ENCODE measurements at places on chromosomes 7 and 10.

GRCh38 chr10:29039677-29040189, 249.1 kb upstream of the LYZL1 start:
- DNase-seq = peak; percentile 95

GRCh38 chr7:29971566-29972314, 17.9 kb downstream of the SCRN1 start:
- no peak for DNase-seq

GRCh38 chr7:134434701-134435100, 24.2 kb downstream of the AKR1B1 start:
- DNase-seq = no peak

- DNase-seq = no peak
Measured at GRCh38 chr10:130817046-130817624, 494.4 kb downstream of the TCERG1L start.

DNA sequence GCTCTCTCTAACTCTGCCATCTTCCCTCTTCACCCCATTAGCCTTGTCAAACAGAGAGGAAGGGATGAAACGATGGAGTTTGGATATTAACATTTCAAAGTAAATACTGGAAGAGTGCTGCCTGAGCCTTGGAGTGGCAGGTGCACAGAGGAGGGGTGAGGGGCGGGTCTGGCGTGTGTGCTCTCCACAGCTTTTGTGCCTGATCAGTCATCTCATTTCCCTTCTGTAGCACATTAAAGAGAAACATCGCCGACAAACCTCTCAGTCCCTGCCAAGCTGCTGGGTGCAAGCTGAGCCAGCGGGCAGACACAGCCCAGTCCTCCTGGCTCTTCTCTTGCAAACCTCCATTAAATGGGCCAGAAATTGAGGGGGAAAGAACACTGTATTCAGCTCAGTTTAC, 76.2 kb downstream of the SLIT1 start:
- DNase-seq = no peak

GRCh38 chr10:120656107-120656506, 195.1 kb upstream of the WDR11 start:
- no peak for DNase-seq

GRCh38 chr7:39528849-39529248, 37.4 kb upstream of the YAE1 start:
- DNase-seq = no peak

GRCh38 chr7:70627461-70627860, 504.5 kb upstream of the GALNT17 start:
- no peak for DNase-seq

DNA sequence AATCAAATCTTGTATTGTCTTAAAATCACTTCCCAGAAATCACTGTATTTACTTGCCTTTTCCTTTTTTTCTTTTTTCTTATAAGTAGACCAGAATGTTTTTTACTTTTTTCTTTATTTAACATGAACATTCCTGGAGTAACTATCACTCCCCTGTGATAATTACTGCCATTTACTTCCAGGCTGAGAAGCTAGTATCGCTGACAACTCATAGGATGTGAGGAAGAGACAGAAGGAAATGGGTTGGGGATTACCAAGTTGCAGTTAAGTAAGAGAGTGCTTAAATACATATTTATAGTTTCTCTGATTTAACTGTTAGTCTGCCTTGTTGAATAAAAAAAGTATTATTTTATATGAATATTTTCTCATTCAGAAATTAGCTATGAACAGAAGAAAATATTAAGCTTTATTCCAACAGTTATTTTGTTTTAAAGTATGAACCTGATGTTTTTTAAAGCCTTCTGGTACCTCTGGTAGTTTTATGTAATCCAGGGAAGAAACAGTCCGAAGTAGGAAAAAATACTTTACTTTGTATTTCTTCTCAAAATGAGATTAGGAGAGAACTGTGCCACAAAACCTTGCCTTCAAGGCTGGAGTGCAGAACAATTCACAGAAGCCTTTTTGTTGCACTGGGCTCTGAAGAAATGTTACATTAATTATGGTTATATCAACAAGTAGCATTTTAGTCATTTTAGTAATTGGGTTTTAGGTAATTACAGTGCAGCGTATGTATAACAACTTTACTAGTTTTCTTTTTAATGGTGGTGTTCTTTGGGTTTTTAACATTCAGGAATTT, 72.8 kb downstream of the SHOC2 start:
- peak; percentile 31 for DNase-seq

GRCh38 chr7:153193144-153193595, 433.6 kb downstream of the ACTR3B start:
- no peak for DNase-seq

- DNase-seq = no peak
Measured at GRCh38 chr10:24404567-24404966, 195.6 kb downstream of the KIAA1217 start.

GRCh38 chr7:149764481-149765398, 8.6 kb downstream of the ZNF467 start:
- no peak for DNase-seq

- DNase-seq = peak; percentile 66
Measured at GRCh38 chr7:34080513-34080912, 175.2 kb downstream of the BMPER start.

- no peak for DNase-seq
Measured at GRCh38 chr7:143444063-143444782, 970 bp downstream of the TAS2R60 start.

DNA sequence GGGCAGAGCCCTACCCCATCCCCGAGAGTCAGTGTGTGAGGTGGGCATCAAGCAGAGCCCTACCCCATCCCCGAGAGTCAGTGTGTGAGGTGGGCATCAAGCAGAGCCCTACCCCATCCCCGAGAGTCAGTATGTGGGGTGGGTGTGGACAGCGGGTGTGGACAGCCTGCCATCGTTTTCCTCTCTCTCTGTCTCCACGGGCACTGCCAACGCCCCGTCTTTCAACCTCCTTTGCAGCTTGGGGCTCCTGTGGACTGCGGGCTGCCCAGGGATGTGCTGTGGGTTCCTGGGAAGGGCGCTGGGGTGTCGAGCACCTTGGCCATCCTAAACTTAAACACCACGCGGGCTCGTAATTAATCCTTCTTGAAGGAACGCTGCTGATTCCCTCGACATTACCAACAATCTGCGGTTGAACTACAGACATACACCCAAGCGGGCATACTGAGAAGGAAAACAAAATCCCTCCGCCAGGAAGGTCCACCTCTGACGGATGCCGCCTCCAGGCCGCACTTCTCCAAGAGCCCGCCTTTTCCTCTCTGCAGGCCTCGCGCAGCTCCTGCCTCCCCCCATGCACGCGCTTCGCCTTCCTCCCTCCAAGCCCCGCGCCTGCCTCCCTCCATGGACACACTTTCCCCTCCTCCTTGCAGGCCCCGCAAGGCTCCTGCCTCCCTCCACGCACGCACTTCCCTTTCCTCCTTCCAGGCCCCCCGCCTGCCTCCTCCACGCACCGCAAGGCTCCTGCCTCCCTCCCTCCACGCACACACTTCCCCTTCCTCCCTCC, 65.1 kb downstream of the ADARB2 start:
- DNase-seq = no peak

- DNase-seq = no peak
Measured at GRCh38 chr7:44059219-44060090, 5.9 kb downstream of the PGAM2 start.

- DNase-seq = no peak
Measured at GRCh38 chr10:34491678-34492077, 323.4 kb downstream of the PARD3 start.

- peak; percentile 32 for DNase-seq
Measured at GRCh38 chr10:1057106-1057657, 997 bp downstream of the WDR37 start.

GRCh38 chr10:112601214-112602090, 154.4 kb downstream of the VTI1A start:
- DNase-seq = no peak

DNA sequence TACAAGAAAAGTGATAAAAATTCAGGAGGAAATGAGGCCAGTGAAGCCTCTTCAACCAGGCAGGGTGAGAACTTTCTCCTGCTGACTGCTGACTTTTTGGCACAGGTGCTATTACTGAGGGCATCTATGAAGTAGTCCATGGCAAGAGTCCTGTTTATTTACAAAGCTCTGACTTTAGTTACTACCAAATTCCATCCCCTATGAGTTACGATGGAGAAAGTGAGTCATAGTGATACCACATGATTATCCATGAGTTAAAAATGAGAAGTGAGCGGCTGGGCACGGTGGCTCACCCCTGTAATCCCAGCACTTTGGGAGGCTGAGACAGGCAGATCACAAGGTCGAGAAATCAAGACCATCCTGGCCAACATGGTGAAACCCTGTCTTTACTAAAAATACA, 19.9 kb downstream of the CCDC3 start:
- DNase-seq = peak; percentile 60

DNA sequence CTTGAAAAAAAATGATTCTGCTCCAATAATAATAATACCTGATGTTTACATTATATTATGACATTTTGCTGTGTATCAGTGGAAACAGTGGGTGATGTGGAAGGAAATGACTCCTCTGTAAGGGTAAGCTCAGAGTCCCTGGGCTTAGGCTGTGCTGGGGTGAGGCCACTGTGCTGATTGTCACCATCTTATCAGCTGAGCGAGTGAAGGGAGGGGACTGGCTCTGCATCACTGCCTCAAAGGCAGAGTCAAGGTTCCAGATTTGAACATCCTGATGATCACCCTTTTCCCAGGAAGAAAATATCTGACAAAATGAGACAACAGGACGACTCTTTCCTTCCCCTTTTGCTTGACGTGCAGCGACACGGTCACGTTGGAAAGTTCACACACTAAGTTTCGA, 24.0 kb upstream of the HABP2 start:
- no peak for DNase-seq

DNA sequence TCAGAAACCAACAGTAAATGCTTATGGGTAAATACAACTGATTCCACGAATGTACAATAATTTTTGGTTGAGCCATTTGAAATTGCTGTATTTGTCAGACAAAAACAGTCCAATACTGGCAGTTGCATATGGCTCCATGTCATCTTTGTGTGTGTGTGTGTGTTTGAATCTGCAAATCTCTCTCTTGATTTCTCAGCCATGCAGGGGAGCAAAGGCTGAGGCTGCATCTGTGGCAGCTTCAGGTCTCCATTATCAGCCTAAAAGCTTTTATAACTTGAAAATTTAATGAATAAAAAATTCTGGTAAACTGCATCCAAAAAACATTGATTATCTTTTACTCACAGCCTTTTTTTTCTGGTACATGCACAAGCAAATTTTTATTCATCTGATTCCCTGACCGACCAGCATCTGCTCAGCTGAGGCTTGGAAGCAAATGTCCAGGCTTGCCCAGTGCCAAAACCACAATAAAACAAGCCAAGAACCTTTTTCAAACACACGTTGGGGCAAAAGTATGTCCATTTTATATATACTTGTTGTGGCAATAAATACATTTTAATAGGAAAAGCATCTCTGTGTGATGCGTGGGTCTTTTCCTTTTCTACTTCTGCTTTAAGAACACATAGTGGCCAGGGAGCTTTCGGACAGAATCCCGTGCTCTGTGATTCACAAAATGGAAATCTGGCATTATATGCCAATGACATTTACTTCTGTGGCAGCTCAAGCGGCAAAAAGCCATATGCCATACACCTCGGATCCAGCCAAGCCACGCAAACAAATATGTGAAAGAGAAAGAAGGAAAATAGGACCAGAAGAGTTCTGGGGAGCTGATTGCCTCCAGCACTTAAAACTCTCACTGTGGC, 275.6 kb upstream of the AOAH start:
- no peak for DNase-seq

GRCh38 chr7:45690762-45691150, 116.6 kb downstream of the ADCY1 start:
- no peak for DNase-seq

GRCh38 chr10:24235471-24235870, 26.5 kb downstream of the KIAA1217 start:
- no peak for DNase-seq

DNA sequence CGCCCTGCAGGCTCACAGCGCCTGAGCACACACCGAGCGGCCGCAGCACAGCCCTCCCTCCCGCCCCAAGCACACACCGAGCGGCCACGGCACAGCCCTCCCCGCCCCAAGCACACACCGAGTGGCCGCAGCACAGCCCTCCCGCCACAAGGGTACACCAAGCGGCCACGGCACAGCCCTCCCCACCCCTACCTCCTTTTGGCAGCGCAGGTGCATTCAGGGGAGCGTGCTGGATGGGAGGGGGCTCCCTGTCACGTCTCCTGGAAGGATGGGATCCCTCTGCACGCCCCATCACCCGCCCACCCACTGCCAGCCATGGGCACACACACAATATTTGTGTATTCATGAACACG, 482.6 kb downstream of the DNAJB6 start:
- DNase-seq = no peak

DNA sequence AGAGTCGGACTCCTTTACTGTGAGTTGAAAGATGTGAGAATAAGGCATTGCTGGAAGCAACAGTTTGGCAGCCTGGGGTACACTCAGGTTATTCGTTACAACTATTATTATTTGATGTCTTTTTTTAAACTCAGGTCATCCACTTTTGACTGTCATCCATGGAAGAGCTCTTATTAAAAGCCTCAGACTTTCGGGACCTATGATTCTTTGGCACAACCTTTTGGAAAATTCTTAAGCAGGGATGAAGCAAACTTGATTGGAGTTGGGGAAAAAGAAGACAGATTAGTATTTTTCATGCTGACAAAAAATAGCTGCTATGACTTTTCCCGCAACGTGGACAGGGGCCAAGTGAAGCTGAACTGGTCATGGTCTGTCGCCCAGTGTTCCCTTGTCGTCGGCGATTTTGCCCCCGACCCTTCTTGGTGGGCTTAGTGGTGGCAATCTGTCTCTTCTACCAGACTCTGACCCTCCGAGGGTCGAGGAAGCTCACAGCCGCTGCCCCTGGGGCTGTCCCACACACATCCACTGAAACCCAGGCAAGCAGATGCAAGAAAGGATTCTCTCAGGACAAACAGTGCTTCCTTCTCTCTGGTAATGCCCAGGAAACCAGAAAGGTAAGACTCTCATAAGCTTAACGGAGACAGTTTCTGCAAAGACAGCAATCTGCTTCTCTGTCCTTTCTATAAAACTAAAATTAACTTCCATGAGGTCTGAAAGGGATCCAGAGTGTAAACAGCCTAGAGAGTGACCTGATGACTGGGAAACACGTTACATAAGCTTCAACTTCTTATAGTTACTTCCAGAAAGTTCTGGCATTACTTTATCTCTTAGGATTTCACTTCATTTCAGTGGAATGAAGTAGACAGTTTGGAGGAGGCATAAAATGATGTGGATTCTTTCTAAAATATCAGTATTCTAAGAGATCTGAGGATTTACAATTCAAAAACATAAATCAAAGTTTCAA, 1.0 kb downstream of the CPED1 start:
- no peak for DNase-seq

All from iris pigment epithelial cell (primary cell).